ENCODE measurements at places on chromosomes 12 and 14. TPM values are rescaled to one million over a fixed set of nuclear protein-coding genes. Genes with fewer than 3 reads are reported as not detected.
A peak's percentile ranks its signal among the peaks of the same experiment; 100 is the strongest.

GRCh38 chr14:100891501-100892445 lies 11.7 kb downstream of the RTL1 start:
- no peak for DNase-seq

DNA sequence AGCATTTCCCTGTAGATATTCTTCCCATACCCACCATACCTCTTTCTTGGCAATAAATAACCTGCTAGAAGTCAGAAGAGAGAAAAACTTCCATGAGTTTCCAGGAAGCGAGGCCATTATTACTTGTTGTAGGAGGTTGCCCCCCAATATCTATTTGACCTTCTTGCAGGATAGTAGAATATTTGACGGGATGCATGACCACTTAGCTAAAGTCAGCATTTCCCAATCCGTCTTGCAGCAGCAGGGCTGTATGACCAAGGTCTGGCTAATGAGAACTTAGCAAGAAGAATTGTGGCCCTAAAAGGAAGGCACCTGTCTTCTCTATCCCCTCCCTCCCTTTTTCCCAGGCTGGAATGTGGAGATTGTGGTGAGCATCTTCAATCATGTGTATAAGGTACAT lies 51.5 kb downstream of the NINJ2 start:
- DNase-seq: no peak

- DNase-seq: no peak
Measured at GRCh38 chr12:132085291-132085635, 58.9 kb downstream of the DDX51 start.

DNA sequence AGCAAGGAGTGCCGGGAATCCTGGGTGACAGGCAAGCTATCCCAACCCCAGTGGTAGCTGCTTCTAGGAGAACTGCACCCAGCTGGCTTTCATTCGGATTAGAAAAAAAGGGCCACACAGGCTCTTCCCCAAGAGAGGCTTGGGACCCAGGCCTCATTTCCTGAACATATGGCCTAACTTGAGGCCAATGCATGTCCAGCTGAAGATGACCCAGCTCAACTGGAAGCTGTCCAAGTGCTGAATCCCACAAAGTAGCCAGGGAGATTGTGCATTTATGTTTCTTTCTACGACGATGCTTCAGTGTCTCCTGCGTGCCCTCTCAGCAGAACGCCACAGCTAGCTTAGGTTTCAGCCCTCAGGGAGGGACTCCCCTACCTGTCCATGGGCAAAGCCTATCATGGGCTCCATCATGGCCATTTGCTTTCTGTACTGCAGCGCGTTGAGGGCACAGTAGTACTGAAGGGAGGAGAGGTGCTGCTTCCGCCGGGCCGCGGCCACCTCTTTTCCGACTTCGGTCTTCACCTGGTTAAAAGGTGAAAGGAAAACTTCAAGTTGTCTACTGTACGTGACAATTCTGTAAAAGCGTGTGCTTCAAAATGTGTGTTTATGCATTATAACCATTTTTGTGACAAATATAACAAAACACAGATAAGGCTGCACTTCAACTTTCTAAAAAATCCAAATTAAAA lies 29.1 kb downstream of the APPL2 start:
- peak; percentile 54 for DNase-seq

DNA sequence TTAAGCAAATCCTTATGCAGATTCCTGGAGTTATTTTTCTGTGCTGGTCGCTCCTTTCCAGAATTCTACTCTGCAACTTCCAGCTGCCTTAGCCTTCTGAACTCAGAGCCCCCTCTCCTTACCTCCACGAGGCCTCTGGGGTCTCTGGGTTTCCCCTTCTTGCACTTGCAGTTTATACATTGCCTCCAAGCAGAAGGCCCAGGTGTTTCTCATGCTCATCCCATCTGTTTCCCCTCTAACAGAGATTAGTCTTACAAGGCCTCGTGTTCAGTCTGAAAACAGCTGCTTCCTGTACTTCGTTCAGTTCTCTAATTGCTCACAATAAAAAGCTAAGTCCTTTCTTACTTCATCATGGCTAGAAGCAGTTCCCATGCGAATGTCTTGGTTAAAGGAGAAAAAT lies 134.4 kb upstream of the FGD4 start:
- DNase-seq: peak; percentile 29

DNA sequence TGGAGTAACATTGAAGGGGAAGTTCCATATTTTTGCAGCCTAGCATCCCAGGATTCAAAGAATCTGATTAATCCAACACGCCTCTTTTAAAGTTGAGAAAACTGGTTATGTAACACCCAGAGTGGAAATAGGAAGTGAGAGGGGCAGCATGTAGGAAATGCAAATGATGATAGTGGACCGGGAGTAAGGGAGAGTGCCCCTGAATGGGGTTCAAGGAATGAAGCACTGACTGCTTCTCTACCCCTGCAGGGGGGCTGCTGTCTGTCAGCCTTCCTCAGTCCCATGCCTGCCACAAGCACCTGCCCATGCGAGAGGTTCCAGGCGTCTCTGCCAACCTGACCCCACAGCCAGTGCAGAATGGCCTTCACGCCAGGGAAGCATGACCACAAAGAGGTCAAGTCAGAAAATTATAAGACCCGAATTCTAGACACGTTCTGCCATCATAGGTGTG lies 126.5 kb upstream of the CCND2 start:
- no peak for DNase-seq

- no peak for DNase-seq
Measured at GRCh38 chr14:42013559-42013958, 406.9 kb downstream of the LRFN5 start.

DNA sequence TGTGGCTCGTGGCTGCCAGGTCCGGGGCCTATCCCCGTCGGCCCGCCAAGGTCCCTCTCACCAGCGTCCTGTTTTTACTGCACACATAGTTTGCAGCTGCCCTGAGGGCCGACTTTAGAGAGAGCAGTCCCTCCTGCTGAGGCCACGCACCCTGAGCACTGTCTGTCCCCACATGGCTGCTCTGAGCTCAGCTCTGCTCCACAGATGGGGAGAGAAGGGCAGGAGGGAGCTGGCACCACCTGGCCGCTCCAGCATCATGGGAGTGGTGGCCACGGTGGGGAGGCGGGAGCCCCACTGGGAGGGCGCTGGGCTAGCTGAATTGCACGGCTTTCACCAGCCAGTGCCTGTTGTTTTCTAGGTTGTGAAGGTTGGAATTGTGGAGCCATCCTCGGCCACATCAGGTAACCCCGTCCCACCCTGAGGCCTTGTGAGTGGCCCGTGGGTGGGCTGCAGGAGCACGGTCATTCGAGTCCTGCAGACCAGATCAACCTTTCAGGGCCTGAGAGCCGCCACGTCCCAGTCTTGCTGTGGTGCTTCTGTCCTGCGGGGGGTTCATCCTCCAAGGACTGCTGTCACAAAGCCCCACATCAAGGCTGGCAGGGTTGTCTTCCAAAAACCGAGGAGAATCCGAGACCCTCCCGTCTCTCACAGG lies 7.4 kb upstream of the TEX22 start:
- DNase-seq: no peak

- DNase-seq: peak; percentile 78
Measured at GRCh38 chr12:43210485-43211192, 341.4 kb downstream of the ADAMTS20 start.

The LALBA gene
- total RNA-seq: not detected

The SLC6A13 gene
- not detected for total RNA-seq

DNA sequence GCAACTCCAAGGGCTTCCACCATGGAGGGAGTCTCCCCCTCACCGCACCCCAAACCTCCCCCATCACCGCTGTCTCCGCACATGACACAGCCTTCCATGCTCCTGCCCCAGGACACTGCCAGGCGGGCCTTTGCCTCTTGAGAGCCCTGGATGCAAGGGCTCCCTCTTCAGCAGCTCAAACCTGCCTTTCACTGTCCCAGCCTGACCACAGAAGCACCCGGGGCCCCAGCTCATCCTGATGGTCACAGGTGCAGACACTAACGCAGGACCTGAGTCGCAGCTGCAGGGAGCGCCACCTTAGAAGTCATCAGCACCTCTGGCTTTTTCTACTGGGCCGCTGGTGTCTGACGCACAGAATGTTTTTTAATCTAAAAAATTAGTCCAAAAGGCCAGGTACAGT lies 54.0 kb downstream of the SYNE3 start:
- DNase-seq: no peak

- DNase-seq: peak; percentile 78
Measured at GRCh38 chr12:46886541-46887041, 60.8 kb upstream of the SLC38A4 start.

The OTOGL gene
- 0.20 TPM for total RNA-seq

DNA sequence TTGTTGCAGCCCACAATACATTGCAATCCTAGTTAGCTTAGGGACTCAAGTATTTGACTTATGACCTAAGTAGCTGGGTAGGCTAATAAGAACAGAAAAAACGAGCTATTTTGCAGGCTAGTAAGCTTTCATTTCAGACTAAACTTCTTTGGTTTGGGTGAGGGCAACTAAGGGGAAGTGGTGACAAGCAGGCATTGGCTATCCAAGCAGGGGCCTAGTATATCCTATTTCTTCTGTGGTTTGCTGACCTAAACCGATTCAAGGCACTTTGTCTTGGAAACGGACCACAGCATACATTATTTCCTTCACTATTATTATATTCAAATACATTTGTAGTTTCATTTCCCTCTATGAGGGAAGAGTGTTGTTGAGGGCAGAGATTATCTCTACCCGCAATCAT lies 21.6 kb upstream of the SLC5A8 start:
- no peak for DNase-seq

The GLT1D1 gene
- not detected for total RNA-seq

DNA sequence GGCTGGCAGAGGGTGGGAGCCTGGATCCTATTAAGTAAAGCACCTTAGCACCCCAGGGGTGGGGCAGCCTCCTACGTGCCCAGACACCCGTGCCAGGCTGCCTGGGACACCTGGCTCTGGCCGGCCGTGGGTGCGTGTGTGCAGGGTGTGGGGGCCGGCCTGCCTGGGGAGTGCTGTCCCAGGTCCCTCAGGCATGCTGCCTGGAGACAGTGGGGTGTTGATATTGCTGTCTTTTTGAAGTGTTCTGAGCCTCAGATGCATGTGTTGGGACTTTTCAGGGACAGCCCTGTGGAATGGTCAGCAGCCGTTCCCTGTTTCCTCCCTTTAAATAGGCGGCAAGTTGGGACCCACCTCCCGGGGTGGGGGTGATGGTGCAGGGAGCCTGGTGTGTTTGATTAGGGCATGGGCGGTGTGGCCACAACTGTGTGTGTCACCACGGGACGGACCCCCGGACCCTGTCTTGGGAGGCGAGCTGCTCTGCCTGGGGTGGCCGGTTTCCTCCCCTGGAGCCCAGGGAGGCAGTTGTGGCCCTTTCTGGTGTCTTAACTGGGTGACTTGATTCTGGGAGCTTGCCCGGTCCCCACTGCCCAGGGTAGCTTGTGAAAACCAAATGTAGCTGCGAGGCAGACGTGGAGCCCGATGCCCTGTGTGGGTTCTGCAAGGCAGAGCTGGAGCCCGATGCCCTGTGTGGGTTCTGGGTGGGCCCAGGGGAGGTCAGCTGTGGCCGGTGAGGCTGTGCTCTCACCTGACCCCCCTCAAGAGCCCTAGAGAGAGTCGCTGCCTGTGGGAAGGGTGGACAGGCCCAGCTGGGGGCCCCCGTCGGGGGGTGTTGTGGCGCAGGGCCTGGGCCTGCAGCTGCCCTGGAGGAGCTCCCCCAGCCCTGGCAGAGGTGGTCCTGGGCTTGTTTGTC lies 8.2 kb downstream of the ULK1 start:
- no peak for DNase-seq

GRCh38 chr12:125280482-125281377 lies 215.5 kb downstream of the AACS start:
- DNase-seq: peak; percentile 5
